Effector CD8-positive, alpha-beta T cell (primary cell): ENCODE measurements at places on chromosomes 12 and 14.
A peak's percentile ranks its signal among the peaks of the same experiment; 100 is the strongest.

DNA sequence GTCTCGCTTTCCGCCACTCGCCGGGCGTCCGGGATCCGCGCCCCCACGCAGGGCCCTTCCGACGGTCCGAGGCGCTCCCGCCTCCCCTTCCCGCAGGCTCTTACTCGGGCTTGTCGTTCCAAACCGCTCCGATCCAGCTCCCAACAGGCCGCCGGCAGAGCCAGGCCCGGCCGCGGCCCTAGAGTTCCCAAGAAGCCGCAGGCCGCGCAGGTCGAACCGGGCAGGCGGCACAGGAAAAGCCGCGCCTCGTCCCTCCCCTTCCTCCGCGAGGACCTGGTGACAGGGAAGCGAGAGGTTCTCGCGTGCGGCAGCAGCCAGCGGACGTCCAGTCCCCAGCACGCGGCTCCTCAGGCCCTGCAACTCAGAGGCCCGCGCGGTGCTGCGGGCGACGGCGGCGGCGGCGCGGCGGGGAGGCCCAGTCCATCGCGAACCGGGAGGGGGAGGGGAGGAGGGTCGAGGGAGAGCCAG lies 272 bp downstream of the HECTD1 start:
- no peak for DNase-seq

GRCh38 chr14:59117754-59118528 lies 70.5 kb upstream of the DAAM1 start:
- DNase-seq, result no peak

- DNase-seq, result no peak
Measured at GRCh38 chr12:27431185-27431584, 15.4 kb upstream of the SMCO2 start.

GRCh38 chr12:49955899-49956662 lies 5.5 kb downstream of the AQP2 start:
- DNase-seq, result no peak

GRCh38 chr12:42706321-42706720 lies 116.8 kb upstream of the PRICKLE1 start:
- DNase-seq, result no peak

- no peak for DNase-seq
Measured at GRCh38 chr12:16076557-16076956, 165.4 kb downstream of the DERA start.

GRCh38 chr12:52054231-52054832 lies 3.1 kb downstream of the NR4A1 start:
- DNase-seq, result no peak

GRCh38 chr14:100159094-100159864 lies at the start of gene DEGS2:
Gene DEGS2, minus strand, starts transcription at chr14:100159645. Its CDS starts 58 bp downstream, at chr14:100159587.
- peak; percentile 61 for DNase-seq
